CD4-positive, alpha-beta memory T cell (primary cell): ENCODE measurements at places on chromosomes 5 and 9.

- no peak for DNase-seq
Observed at GRCh38 chr9:87729246-87729645, 3.3 kb downstream of the CTSL start.

DNA sequence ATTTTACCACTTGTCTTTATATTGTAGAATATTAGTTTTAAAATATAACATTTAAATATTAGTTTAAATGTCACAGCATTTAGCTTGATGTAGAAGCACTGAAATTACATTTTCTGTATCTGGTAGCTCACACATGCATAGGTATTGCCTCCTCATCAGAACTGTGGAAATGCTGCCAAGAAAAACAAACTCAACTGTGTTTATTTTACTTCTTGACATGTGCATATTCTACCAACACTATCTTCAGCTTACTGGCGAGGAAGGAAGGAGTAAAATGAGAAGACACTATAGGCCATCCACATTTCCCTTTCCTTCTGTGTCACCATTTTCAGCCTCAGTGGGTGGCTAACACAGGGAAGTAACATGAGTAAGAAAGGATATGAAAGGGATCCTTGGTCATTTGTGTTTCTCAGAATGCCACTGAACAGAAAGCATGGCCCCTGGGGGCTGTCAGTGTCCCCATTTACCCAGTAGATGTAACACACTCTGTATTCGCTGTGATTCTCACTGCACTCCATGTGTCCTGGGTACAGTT, 81.0 kb upstream of the HTR4 start:
- no peak for DNase-seq

DNA sequence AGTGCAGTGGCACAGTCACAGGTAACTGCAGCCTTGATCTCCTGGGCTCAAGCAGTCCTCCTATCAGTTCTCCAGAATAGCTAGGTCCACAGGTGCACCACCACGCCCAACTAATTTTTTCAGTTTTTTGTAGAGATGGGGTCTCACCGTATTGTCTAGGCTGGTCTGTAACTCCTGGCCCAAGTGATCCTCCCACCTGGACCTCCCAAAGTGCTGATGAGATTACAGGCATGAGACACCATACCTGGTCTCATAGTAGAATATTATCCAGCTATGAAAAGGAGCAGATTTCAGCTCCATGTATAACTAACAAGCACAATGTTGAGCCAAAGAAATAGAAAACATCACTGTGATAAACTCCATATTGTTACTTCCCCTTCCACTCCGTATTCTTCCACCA, 69.8 kb downstream of the FAM78A start:
- DNase-seq, result no peak

- DNase-seq, result peak; percentile 25
Observed at GRCh38 chr5:130836729-130837649, 328.1 kb downstream of the HINT1 start.

- no peak for DNase-seq
Observed at GRCh38 chr9:22240619-22241018, 206.0 kb upstream of the DMRTA1 start.

DNA sequence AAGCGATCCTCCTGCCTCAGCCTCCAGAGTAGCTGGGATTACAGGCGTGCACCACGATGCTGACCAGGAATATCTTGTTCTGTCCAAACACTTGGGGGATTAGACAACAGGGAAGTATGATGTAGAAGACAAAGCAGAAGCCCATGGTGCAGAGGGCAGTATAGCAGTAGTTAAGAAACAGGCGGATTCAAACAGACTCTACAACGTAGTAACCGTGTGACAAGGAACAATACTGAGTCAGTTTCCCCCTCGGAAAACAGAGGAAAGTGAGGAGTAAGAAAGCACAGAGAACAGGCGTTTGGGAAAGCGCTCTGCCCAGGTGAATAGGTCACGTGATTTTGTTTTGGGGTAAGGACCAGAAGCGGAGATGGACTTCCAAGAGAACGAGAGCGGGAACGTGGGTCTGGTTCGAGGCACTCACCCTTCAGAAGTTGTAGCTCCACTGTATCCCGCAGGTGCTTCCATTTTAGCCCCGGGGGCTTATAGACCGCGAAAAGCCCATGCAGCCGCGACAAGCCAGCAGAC, 306 bp downstream of the TRUB2 start:
- no peak for DNase-seq

- no peak for DNase-seq
Observed at GRCh38 chr9:121557581-121558447, 58.2 kb upstream of the GGTA1 start.

GRCh38 chr5:132458651-132459030, 31.9 kb downstream of the IRF1 start:
- no peak for DNase-seq

GRCh38 chr9:77748214-77748772, 100.2 kb upstream of the GNA14 start:
- DNase-seq, result no peak

GRCh38 chr5:173456751-173457171, 128.5 kb upstream of the STC2 start:
- no peak for DNase-seq

DNA sequence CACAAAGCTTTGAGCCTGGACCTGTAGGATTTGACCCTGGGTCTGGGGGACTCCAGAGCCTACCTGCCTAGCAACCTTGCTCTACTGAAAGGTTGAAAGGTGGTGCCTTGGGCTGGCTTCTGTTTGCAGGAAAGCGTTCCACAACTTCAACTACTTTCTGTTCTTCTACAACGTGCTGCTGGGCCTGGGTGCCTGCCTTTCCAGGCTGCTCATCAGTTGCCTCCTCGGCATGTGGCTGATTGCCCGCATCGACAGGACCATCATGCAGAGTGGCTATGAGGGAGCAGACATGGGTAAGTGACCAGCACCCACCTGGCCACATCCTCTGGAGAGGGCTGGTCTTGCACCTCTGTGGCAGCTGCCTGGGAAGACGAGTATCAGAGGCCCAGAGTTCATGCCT, 13.6 kb upstream of the CCDC180 start:
- DNase-seq, result no peak

DNA sequence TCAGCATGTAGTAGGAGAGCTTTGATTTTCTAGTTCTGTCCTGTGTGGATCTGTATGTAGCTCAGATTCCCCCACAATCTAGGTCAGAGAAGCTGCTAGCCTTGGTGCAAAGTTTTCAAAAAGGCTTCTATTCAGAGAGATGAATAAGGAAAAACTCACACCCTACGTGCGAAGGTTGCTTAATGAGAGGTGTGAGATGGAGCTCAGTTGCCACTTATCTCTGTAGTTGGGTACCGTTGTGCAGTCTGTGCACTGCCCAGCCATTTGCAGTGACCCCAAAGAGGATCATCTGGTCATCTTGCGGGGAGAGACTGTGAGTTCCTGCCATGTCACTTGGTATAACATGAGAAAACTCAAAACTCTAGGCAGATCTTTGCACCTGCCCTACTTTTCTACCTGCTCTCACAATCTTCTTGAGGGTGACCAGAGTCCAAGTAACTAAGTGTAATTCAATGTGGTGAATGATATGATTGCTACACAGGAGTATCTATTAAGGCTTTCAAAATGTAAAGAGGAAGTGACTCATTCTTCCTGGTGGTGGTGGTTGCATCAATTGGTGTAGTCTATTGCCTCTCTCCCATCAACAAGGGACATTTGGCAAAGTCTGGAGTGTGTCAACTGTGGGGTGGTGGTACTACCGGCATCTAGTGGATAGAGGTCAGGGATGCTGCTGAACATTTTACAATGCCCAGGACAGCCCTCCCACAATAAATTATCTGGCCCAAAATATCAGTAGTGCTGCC, 65.2 kb downstream of the TMC1 start:
- DNase-seq, result peak; percentile 28
